ENCODE measurements at places on chromosomes 5 and 9.

- DNase-seq: no peak
Measured at GRCh38 chr9:79939819-79940218, 368.1 kb downstream of the TLE4 start.

DNA sequence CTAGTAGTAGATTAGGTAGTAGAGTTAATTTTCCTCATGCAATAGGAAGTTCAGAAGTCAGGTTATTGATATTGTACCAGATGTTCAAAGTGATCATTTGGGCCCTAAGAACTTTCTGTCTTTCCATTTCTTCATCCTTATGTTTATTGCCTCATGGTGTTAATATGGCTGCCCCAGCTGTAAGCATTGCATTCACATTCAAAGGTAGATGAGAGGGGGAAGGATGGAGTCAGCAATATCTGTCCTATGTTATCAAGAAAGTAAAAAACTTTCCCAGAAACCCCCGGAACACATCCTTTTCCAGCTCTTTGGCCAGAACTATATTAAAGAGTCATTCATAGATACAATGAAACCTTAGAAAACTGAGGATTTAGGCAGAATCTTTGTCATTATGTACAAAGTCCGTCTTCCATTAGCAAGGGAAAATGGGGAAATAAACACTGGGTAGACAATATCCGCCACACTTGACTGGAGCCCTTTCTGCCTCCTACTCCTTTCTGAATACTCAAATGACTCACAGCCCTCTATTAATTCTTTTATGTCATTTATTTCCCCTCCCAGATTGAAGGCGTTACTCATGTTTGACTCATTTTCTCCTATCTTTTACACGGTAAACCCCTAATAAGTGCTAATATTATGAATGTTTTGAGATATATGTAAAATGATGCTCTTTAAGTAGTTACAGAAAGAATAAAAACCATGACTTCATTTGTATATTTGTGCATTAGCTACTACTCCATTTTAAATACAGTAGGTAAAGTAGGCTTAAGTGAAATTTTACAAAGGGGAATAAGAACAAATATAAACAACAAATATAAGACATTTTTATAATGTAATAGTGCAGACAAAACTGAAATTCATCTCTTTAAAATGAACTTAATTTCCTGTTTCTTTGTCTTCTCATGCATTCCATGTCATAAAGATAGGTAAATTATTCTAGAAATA lies 127.6 kb downstream of the SLF1 start:
- DNase-seq: no peak

DNA sequence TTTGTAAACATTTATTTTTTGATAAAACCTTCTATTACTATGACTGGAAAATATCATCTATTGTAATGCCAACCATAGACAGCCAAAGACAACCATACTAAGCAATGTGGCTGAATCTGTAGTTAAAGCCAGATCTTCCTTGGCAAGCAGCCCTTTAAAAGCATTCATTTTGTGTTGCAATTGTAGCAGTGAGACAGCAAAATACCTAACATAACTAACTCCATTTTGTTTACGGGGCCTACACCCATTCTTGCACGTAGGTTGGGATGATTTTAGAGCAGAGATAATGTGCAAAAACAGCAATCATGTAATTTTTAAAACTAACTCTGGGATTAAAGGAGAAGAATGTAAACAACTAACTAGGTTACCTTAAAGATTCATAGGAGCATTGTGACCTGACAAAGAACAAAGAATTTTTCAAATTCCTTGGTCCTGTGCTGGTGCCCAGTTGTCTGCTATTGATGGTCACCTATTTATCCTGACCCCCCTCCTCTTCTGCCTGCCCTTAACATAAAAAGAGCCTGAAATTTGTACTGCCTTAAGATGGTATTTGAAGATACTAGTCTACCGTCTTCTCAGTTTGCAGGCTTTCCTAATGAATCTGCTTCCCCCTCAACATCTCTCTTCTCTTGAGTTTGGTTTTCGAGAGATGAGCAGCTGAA lies 10.6 kb downstream of the IFNA1 start:
- DNase-seq: no peak

DNA sequence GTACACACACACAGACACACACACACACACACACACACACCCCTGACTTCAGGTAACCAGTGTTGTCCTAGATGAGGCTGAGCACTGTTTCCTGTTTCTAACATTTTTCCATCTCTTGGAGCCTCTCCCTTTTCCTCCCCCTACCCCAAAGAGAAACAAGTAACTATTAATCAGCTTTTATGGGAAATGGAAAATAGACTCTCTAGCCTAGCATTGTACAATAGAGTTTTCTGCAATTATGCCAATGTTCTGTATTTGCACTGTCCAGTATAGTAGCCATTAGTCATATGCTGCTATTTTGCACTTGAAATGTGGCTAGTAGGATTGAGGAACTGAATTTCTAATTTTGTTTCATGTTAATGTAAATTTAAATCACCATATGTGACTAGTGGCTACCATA lies 33.1 kb downstream of the RAB3C start:
- DNase-seq: no peak

GRCh38 chr5:9799606-9800005 lies 169.5 kb upstream of the TAS2R1 start:
- no peak for DNase-seq

- no peak for DNase-seq
Measured at GRCh38 chr5:9608093-9608492, 22.1 kb downstream of the TAS2R1 start.

DNA sequence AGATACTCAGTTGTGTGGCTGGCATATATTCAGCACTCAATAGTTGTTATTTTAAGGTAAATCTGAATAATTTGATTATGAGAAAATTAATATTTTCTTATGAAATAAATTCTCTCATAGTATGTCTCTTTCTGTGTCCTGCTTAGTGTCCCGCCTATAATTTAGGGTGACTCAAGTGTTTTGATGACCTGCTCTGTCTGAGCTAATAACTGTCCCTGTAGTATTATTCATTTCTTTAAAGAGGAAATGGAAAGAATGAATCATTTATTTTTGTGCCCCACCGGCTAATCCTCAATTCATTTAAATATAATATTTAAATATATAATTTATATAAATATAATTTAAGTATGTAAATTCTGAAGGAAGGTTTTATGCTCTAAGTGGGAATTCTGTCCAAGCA lies 4.1 kb downstream of the SLC1A1 start:
- DNase-seq: no peak

- DNase-seq: no peak
Measured at GRCh38 chr5:97544678-97545077, 361.6 kb upstream of the RIOK2 start.

- DNase-seq: no peak
Measured at GRCh38 chr5:178580271-178580955, 9.8 kb downstream of the COL23A1 start.

- no peak for DNase-seq
Measured at GRCh38 chr9:34362614-34363214, 14.0 kb downstream of the MYORG start.

GRCh38 chr9:94554439-94555331 lies at the start of gene PCAT7:
TSS of gene PCAT7 (plus strand) at chr9:94555083.
- no peak for DNase-seq

GRCh38 chr9:81193362-81194339 lies 495.7 kb downstream of the TLE1 start:
- no peak for DNase-seq

GRCh38 chr5:118439831-118440230 lies 548.5 kb downstream of the DTWD2 start:
- DNase-seq: no peak

- DNase-seq: no peak
Measured at GRCh38 chr9:132234535-132234934, 72.7 kb downstream of the NTNG2 start.

DNA sequence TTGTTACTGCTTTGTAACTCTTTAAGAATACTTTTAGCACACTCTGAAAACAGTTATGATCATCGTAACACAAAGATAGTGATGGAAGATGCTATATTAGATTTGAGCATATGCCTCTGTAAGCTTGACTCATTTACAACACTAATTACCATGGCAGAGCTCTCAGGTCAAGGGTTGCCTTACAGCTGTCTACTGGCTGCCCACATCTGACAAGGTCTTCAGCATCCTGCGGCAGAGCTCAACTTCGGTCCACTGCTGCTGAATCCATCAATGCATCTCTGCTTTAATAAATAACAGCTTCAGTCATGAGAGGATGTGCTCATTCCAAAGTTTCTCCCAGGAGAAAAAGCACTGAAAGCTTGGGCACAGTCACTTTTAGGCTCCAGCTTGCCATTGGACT lies 449.4 kb downstream of the RASEF start:
- no peak for DNase-seq

GRCh38 chr5:150694612-150695011 lies 6.2 kb downstream of the RBM22 start:
- no peak for DNase-seq
